Fibroblast of mammary gland (primary cell): ENCODE measurements at places on chromosomes 3 and 15.
A peak's percentile ranks its signal among the peaks of the same experiment; 100 is the strongest.

DNA sequence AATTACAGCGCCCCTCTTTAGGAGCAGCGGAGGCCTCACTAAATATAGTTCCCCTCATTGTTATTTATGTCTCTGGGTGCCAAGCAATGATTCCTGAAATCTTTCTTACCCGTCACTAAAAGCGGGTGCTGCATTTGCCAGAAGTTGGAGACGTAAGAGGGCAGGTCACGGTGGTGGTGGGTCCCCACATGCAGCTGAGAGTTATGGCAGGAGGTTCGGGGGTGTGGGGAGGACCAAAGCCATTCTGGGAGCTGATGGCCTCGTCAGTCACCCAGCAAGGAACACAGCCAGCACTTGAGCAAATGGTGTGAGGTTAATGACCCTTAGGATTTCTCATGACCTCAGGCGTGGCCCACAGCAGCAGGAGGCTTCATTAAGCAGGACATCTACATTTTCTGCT, 129.2 kb downstream of the RAB11A start:
- no peak for DNase-seq

DNA sequence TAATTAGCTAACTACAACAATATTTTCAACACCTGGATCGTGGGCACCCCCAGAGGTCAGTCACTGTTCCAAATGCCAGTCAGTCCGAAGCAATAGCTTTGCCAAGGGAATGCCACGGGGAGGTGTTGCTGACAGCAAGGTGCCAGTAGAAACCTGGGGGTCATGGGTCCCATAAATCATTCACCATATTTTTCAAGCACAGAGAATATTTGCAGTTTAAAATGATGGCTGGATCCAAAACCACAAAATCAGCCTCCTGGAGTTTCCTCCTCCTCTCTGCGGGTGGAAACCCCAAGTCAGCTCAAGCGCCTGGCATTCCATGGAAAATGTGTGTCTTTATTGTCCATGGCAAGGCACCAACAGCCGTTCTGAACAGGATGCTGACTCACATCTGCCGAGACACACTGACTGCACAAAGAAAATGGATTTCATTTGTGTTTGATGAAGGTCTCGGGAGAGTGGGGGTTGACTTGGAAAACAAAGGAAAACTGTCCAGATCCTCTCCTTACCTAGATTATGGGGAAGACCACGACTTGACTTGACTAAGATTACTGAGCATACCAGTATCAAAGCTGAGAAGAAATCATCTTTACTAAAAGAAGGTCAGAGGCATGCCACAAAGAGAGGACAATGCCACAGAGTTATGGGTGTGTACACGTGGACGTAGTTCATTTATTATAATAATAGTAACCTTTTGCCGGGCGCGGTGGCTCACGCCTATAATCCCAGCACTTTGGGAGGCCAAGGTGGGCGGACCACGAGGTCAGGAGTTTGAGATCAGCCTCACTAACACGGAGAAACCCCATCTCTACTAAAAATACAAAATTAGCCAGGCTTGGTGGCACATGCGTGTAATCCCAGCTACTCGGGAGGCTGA, 26.4 kb downstream of the ANXA2 start:
- DNase-seq: peak; percentile 99

GRCh38 chr3:143970773-143971358, 757 bp upstream of the DIPK2A start:
- peak; percentile 38 for DNase-seq

DNA sequence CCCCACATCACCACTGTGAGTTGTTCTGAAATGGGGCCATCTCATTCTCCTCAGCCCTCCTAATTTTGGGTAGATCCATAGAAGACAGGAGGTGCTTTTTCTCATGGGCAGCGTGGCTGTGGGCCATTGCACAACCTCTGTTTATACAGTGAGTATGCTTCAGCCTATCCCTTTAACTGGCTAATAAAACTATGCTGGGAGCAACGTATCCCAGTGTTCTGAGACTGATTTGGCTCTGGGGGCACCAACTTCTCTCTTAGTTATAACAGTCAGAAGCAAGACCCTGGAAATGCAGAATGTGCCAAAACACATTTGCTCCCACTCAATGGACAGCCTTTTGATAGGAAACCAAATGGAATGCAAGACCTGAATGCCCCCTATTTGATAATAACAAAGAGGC, 97.1 kb upstream of the ICE2 start:
- DNase-seq: peak; percentile 58

- DNase-seq: no peak
Measured at GRCh38 chr15:36877796-36878683, 222.3 kb downstream of the MEIS2 start.

GRCh38 chr3:71565316-71565715, 18.2 kb downstream of the FOXP1 start:
- no peak for DNase-seq
